H54 (cell line): ENCODE measurements at places on chromosomes 7 and 10.
A peak's percentile ranks its signal among the peaks of the same experiment; 100 is the strongest.

- no peak for DNase-seq
Observed at GRCh38 chr7:39674406-39674805, 51.0 kb downstream of the RALA start.

GRCh38 chr7:87322912-87323311, 22.6 kb upstream of the CROT start:
- no peak for DNase-seq

- no peak for DNase-seq
Observed at GRCh38 chr10:70565556-70566514, 36.7 kb downstream of the PRF1 start.

- no peak for DNase-seq
Observed at GRCh38 chr7:63925626-63926460, 72.8 kb upstream of the ZNF722 start.

GRCh38 chr7:105792488-105793370, 83.7 kb downstream of the ATXN7L1 start:
- no peak for DNase-seq

DNA sequence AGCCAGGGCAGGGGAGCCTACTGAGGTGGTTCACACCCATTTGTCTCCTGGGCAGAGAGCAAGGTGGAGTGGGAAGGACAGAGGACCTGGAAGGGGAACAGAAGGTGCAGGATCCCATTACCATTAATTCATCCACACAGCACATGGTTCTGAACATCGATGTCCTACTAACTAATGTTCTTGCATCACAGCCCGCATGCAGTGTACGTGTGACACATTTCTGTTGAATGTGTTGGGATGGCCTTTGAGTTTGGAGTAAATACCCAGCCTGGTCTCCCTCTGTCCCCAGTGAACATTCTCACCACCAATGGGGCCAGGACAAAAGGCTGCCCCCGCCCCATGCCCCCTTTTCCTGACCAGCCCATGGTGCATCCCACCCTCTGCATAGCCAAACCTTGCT, 46.3 kb downstream of the FAM241B start:
- no peak for DNase-seq

- no peak for DNase-seq
Observed at GRCh38 chr10:98427011-98427515, 12.1 kb upstream of the PYROXD2 start.

GRCh38 chr7:5607951-5608656, 173.4 kb downstream of the RNF216 start:
- DNase-seq: no peak

- DNase-seq: peak; percentile 74
Observed at GRCh38 chr10:49594594-49594993, 15.5 kb upstream of the SLC18A3 start.

GRCh38 chr10:15739254-15739970, 19.7 kb upstream of the ITGA8 start:
- DNase-seq: no peak

DNA sequence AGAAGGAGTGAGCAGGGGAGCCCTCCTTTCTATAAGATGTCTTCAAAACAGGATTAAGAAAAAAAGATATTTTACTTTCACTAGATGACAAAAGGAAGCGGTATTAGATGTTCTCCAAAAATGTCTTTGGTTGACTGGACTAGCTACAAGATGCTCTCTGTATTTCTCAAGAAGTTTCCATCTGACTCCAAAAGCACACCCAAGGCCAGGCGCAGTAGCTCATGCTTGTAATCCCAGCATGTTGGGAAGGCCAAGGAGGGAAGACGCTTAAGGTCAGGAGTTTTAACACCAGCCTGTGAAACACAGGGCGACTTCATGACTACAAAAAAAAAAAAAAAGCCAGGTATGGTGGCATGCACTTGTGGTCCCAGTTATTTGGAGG, 84.5 kb downstream of the PIP4K2A start:
- no peak for DNase-seq

- DNase-seq: peak; percentile 79
Observed at GRCh38 chr7:4683884-4684565, 1.9 kb downstream of the FOXK1 start.

DNA sequence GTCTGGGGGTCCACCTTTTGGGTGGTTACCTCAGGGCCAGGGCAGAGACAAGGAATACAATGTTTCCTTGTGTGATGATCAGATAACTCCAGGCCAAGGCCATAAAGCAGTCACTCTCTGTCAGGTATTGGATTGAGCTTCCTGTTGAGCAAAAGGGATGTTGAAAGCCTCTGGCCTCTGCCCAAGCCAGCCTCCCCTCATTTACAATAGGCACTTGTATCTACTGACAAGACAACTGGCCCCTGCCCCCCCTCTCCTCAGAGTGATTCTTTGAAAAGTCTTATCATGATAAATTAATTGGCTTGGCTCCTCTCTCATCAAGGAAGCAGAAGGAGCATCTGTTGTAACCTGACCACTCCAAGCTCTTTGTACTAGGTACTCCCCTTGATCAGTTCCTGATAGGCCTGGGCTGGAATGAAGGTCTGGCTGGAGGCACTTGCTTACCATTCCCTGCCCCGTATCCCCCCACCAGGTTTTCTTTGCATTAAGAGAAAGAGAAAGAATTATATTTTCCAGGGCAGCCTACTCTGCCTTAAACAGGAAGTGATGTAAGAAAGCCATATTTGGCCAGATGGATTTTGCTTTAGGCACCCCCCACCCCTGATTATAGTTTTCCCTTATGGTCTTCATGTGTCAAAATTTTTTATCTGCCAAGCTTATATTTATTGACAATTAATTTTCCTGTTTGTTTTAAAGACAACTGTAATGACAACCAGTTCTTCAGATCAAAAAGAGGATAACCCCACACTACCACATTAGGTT, 42.1 kb upstream of the HPS1 start:
- DNase-seq: no peak

DNA sequence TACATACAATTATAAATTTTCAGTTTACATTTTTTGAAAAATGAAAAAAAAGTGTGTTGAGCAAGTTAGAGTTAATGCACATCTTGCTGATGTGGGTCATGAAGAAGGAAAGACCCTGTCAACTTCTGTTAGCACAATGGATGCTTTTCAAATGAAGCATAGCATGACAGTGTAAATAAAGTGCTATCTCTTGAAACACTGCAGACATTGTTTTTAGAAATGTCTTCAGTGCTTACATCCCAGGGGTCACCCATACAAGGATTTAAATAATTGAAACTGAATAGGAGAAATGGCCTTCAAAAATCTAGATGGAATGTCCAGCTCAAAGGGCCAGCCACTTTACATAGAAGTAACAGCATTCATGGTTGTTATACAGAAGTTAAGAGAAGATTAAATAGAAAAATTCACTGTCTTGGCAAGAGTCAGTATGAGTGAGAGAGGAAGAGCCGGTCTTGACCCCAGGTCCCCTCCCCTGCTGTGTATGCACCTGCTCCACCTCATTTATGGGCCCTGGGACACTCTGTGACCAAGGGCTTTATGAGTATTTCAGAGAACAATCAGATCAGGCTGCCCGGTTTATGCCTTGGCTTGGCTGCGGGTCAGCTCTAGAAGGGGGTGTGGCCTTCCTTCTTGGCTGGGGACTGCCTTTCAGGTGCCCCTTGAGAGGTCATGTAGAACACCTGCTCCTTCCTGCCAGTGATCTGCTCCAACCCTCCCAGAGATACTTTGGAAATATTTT, 237.7 kb upstream of the TMEM72 start:
- DNase-seq: no peak

DNA sequence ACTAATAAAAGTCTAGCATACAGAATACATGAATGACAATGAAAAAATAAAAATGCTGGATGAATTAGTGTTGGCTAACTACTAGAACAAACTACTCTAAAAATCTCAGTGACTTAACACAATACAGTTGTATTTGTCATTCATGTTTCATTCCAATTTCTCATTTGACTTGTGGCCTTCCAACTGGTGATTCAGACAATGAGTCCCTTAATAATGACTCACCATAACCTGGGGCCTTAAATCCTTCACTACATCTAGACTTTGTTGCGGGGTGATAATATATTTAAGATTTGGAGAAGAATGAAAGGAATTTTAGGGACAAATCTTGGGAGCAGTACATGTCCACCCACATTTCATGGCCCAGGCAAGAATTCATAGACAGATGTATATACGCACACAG, 90.5 kb upstream of the POM121L12 start:
- DNase-seq: peak; percentile 35

GRCh38 chr10:128908499-128908898, 558.5 kb upstream of the MGMT start:
- DNase-seq: no peak
